Small intestine (tissue), 16 donors: ENCODE measurements at places on chromosomes 7 and 10.

DNA sequence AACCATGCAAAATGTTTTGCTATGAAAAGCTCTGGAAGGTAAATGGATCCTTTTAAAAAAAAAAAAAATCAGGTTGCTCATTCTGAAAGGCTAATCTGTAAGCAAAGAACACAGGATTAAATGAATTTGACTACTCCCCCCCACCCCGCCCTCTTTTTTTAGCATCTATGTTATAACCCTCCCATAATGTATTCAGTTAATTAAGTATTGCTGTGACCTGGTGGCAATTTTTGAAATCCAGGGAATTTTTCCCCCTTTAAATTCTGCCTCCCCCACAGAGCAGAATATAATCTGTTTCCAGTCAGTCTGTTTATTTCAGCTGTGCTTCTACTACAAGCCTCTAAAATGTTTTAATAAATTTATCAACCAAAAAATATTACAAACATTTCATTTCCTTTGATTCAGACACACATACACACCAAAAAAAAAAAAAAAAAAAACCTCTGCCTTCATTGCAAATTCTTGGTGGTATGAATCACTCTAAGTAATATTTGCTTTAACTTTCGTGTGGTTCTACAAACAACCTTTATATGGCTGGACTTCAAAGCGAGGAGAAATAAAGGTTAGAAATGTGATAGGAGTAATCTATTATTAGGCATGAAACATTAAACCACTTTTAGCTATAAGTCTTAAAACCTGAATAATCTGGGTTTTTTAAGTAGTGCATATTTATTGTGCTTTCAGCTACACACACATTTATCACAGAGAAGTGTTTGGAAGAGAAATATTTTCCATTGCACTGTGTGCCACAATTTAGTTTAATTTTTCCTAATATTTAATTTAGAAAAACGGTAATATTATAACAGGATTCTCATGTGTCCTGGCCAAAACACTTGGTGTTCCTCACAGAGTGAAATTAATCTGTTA, 64.4 kb upstream of the ARID5B start:
- no peaks in the 10 kb centered on the region for H3K27me3 ChIP-seq
- no peaks in the 10 kb centered on the region for H3K36me3 ChIP-seq
- peaks cover 50% of the 10 kb centered on the region for H3K4me1 ChIP-seq

GRCh38 chr7:70812511-70812910, 319.4 kb upstream of the GALNT17 start:
- H3K36me3 ChIP-seq, result no peaks in the 10 kb centered on the region
- no peak for DNase-seq
- H3K27ac ChIP-seq, result no peak overlapping the region
- H3K27me3 ChIP-seq, result no peaks in the 10 kb centered on the region

DNA sequence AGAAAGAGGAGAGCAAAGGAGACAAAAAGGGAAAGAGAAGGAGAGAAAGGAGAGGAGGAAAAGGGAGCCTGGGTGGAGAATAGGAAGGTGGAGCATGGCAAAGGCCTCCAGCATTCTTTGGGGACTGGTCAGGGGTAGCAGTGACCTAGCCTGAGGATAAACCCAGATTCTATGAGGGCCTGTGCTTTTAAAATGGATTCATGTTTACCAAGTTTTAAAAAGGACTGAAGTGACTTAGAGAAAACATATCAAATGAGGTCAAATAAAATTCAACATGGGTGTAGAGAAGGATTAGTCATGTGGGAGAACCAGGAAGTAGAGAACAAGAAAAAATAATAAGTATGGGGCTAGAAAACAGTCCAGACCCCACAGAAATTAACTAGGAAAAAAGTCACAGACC, 20.7 kb downstream of the CREB3L2 start:
- DNase-seq, result no peak
- H3K36me3 ChIP-seq, result peaks cover 37% of the 10 kb centered on the region
- H3K27me3 ChIP-seq, result no peaks in the 10 kb centered on the region

GRCh38 chr10:72597897-72598296, 28.0 kb downstream of the MICU1 start:
- H3K27ac ChIP-seq, result no peak overlapping the region
- DNase-seq, result no peak
- peaks cover 2% of the 10 kb centered on the region for H3K36me3 ChIP-seq
- H3K4me3 ChIP-seq, result no peak overlapping the region
- H3K4me1 ChIP-seq, result no peaks in the 10 kb centered on the region

- DNase-seq, result no peak
- no peaks in the 10 kb centered on the region for H3K27me3 ChIP-seq
- no peaks in the 10 kb centered on the region for H3K4me1 ChIP-seq
- no peaks in the 10 kb centered on the region for H3K36me3 ChIP-seq
- no peak overlapping the region for H3K27ac ChIP-seq
Observed at GRCh38 chr10:29169021-29169420, 119.8 kb upstream of the LYZL1 start.

DNA sequence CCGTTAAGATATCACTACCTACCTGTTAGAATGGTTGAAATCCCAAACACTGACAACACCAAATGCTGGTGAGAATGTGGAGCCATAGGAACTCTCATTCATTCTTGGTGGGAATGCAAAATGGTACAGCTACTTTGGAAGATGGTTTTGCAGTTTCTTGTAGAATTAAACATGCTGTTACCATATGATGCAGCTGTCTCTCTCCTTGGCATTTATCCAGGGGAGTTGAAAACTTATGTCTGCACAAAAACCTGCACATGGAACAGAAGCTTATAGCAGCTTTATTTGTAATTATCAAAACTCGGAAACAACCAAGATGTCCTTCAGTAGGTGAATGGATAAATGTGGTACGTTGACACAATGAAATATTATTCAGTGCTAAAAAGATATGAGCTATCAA, 199.5 kb downstream of the BICC1 start:
- H3K27me3 ChIP-seq, result no peaks in the 10 kb centered on the region
- no peak overlapping the region for H3K4me3 ChIP-seq
- no peaks in the 10 kb centered on the region for H3K36me3 ChIP-seq
- no peak for DNase-seq
- no peaks in the 10 kb centered on the region for H3K4me1 ChIP-seq

DNA sequence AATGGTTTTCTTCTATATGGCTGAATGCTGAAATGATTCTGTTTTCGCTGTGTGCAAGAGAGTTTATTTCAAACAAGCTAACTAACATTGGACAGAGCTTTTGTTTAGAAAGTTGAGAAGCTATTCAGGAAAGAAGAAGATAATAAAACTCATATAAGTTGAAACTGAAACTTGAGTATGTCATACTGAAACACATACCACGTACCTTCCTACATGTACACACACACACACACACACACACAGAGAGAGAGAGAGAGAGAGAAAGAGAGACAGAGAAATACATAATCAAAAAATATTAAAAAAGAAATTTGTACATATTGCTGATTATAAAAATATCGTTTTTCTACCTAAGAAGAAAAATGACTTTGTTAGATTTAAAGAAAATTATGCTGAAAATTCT, 561.9 kb upstream of the KCND2 start:
- H3K27ac ChIP-seq, result no peak overlapping the region
- DNase-seq, result no peak
- H3K4me3 ChIP-seq, result no peak overlapping the region
- H3K4me1 ChIP-seq, result no peaks in the 10 kb centered on the region
- no peaks in the 10 kb centered on the region for H3K27me3 ChIP-seq
- no peaks in the 10 kb centered on the region for H3K36me3 ChIP-seq

GRCh38 chr10:124245191-124245590, 151.8 kb upstream of the CHST15 start:
- H3K27ac ChIP-seq, result no peak overlapping the region
- DNase-seq, result no peak
- no peaks in the 10 kb centered on the region for H3K27me3 ChIP-seq
- no peaks in the 10 kb centered on the region for H3K36me3 ChIP-seq
- no peaks in the 10 kb centered on the region for H3K4me1 ChIP-seq

GRCh38 chr10:107986571-107986970, 822.1 kb upstream of the SORCS1 start:
- no peak for DNase-seq
- H3K4me1 ChIP-seq, result no peaks in the 10 kb centered on the region
- no peak overlapping the region for H3K4me3 ChIP-seq
- H3K27ac ChIP-seq, result no peak overlapping the region
- no peaks in the 10 kb centered on the region for H3K27me3 ChIP-seq
- H3K36me3 ChIP-seq, result no peaks in the 10 kb centered on the region

- no peak for DNase-seq
- no peaks in the 10 kb centered on the region for H3K4me1 ChIP-seq
- H3K4me3 ChIP-seq, result no peak overlapping the region
- no peak overlapping the region for H3K27ac ChIP-seq
- H3K27me3 ChIP-seq, result no peaks in the 10 kb centered on the region
- H3K36me3 ChIP-seq, result no peaks in the 10 kb centered on the region
Observed at GRCh38 chr10:111822661-111823060, 360.9 kb downstream of the GPAM start.

DNA sequence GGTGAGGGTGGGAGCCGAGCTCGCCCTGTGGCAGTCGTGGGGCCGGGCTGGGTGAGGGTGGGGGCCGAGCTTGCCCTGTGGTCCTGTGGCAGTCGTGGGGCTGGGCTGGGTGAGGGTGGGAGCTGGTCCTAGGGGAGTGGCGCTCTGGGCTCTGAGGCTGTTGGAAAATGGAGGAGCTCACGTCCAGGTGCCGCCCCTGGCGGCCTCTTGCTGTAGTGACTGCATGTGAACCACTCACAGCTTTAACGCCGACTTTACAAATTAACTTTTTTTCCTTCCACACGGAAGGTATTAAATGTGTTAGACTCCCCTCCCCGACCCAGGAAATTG, 312.6 kb downstream of the WDR37 start:
- H3K4me3 ChIP-seq, result no peak overlapping the region
- H3K36me3 ChIP-seq, result no peaks in the 10 kb centered on the region
- H3K4me1 ChIP-seq, result peaks cover 5% of the 10 kb centered on the region
- H3K27ac ChIP-seq, result no peak overlapping the region

GRCh38 chr10:71975871-71976725, 11.9 kb downstream of the CHST3 start:
- no peak overlapping the region for H3K27ac ChIP-seq
- no peaks in the 10 kb centered on the region for H3K36me3 ChIP-seq
- no peak overlapping the region for H3K4me3 ChIP-seq
- no peaks in the 10 kb centered on the region for H3K27me3 ChIP-seq
- H3K4me1 ChIP-seq, result no peaks in the 10 kb centered on the region

GRCh38 chr10:75532253-75532924, 101.0 kb downstream of the LRMDA start:
- no peak for DNase-seq
- H3K4me3 ChIP-seq, result no peak overlapping the region
- no peaks in the 10 kb centered on the region for H3K27me3 ChIP-seq
- H3K4me1 ChIP-seq, result no peaks in the 10 kb centered on the region
- no peak overlapping the region for H3K27ac ChIP-seq
- no peaks in the 10 kb centered on the region for H3K36me3 ChIP-seq

DNA sequence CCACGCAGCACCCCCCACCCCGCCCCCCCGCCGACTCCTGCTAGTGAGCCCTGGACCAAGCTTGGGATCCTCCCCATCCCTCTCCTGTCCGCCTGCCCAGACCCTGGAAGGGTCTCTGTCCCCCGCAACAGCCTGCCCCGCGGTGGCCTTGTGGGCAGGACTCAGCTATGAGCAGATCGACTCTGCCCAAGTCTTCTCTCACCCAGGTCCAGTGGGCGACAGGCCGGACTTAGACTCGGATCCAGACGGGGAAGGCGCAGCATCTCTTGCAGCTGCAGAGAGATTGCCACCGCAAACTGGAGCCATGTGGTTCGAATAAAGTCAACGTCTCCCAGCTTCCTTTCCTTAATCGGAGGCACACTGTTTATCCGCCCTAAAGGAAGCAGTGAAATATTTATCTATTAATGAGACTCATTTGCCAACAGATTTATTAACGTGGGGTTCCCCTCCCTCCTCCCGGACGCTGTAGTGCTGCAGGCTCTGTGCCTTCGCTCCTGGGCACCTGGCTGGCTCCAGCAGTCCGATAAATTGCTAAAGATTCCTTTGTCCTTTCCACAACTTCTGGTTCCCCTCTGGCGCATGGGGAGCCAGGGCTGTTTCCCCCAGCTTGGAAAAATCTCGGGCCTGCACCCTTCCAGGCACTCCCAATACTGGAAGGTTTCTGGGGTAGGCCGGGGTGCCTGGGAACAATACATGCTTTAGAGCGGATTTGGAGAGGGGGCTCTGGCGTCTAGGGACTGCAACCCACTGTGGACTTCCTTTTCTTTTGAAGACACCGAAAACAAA, 634 bp upstream of the HOXA7 start:
- DNase-seq, result no peak
- no peak overlapping the region for H3K27ac ChIP-seq
- peaks cover 75% of the 10 kb centered on the region for H3K27me3 ChIP-seq
- H3K36me3 ChIP-seq, result no peaks in the 10 kb centered on the region
- H3K4me3 ChIP-seq, result peak overlapping the region; percentile 55

DNA sequence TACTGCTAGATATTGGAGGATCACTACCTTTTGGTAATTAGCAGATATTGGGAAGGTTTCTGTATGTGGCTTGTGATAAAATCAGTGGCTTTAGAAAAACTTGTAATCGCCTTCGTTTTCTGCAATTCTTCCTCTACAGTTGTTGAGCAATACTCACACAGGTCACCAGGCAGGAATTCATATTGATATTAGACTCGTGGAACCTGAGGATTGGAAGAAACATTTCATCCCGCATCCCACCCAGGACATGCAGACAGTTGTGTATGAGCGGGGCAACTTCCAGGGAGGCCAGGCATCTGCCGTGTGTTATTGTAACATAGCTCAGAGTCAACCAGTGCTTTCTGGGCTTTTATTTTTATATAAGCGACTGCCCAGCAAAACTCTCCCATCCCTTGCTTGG, 821.3 kb downstream of the LRMDA start:
- no peaks in the 10 kb centered on the region for H3K4me1 ChIP-seq
- no peak for DNase-seq
- no peaks in the 10 kb centered on the region for H3K27me3 ChIP-seq
- no peaks in the 10 kb centered on the region for H3K36me3 ChIP-seq
- H3K4me3 ChIP-seq, result no peak overlapping the region

DNA sequence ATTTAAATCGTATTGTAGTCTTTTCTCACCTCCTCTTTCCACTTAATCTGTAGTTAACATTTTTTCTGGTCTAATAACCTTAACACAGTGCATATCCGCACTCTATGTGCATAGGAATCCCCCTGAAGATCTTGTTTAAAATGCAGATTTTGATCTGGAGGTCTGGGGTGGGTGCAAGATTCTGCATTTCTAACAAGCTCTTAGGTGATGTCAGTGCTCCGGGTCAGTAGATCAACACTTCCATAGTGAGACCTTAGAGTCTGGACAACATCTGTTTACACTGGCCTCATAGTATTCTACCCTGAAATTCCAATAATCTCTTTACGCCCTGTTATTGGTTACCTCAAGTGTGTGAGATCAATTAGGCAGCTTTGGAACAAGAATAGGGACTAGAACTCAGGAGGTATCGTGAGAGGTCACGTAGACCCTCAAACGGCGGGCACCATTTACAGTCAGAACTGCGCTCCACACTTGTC, 434 bp upstream of the PLEKHA8 start:
- no peaks in the 10 kb centered on the region for H3K36me3 ChIP-seq
- no peak for DNase-seq
- peak overlapping the region; percentile 91 for H3K4me3 ChIP-seq
- no peaks in the 10 kb centered on the region for H3K27me3 ChIP-seq
- H3K27ac ChIP-seq, result peak overlapping the region; percentile 93
